ENCODE measurements at places on chromosomes 3 and 15.

DNA sequence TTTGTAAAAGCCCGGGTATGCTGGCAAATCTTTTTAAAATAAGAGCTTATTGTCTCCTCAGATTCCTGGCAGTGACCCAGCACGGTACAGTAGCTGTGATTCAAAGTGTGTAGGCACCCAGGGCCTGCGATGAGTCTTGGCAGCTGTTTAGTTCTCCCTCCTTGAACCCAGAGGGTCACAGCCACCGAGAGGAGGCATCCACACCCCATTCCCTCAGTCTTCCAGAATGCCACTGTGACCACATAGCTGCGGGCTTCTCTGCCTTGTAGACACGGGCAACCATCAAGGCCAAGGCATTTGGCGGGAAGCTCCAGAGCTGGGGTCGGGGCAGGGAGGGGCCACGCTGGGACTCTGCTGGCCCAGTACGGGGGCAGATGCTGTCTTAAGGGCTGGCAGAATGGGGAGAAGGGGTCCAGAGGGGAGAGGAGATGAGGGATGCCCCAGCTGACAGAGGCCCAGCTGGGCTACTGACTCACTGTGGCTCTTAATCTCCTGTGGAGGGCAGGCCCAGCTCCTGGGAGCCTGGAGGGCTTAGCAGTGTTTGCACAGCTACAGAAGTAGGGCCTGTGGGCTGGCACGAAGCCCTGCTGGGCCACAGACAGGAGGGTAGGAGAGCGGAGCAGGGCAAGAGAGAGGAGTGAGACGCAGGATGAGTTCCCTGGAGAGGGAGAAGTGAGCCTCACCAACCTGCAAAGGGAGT lies 68.8 kb upstream of the DLG1 start:
- no peak for DNase-seq

DNA sequence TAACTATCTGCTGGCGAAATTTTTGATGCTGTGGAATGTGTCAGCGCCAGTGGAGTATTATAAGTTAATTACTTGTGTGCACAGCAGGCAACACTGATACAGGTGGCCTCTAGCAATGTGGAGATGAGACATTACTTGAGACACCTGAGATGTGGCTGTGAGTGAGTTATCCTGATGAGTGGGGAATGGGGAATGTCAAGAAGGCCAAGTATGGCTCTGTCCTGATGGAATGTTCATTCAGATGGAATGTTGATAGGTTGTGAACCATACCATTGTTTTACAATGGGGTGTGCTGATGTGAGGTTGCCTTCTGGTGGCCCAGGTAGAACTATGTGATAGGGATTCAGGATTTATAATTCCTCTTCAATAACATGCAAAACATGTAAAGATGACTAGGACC lies 404.8 kb downstream of the PTPRG start:
- DNase-seq: no peak

DNA sequence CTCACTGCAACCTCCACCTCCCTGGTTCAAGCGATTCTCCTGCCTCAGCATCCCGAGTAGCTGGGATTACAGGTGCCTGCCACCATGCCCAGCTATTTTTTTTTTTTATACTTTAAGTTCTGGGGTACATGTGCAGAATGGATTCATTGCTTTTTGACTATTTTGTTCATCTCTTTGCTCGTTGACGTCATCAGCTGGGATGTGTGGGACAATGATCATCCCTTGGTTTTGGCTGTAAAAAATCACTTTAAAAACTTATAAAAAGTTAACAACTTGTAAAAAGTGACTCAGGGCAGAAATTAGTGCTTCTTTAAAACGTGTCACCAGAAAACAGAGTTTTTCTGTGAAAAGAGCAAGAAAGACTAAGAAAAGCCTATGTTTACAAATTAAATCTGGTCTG lies 37.8 kb downstream of the IGSF10 start:
- no peak for DNase-seq

- no peak for DNase-seq
Measured at GRCh38 chr3:17730318-17730967, 12.0 kb downstream of the TBC1D5 start.

DNA sequence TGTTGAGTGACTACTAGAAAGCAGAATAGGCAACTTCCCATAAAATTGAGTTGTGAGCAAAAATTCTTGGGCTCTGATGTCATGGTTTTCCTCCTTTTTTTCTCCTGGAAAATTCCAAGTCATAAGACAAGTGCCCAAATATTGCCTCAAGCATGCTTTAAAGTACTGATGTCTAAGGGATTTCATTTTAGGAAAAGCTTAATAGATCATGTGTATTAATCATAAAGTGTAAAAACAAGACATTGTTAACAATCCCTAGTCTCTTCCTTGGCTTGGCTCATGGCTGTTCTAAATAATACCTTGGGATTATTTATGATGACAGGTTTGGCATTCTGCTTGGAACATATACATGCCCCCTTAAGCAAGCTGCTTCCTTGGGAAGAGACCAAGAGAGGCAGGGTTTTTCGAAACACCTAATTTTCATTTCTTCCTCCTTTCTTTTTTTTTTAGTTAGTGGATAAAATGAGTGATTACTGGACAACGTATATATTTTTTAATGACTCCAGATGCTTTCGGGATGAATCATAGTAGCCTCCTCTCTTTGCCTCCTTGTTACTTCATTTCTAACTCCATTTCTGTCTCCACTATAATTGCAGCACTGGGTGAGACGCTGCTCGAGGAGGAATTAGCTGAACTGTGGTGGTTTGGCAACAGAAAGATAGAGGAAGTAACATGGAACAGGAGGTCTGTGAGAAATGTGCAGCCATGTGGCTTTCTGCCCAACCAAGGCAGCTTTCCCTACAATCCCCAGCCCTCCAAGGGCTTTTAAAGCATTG lies 104.9 kb downstream of the TPRG1 start:
- no peak for DNase-seq

- DNase-seq: no peak
Measured at GRCh38 chr3:183172051-183172639, 9.6 kb upstream of the LAMP3 start.

All from GM13976 (cell line).